Neuronal stem cell (in vitro differentiated cells): ENCODE measurements at places on chromosomes 3 and 15.

GRCh38 chr15:74274470-74275038 is 38.4 kb downstream of the CCDC33 start:
- no peak for DNase-seq

GRCh38 chr15:38168467-38169070 is 84.1 kb upstream of the SPRED1 start:
- DNase-seq, result no peak

- no peak for DNase-seq
These were observed 2.7 kb downstream of the SMAD6 start for GRCh38 chr15:66704803-66705153.

DNA sequence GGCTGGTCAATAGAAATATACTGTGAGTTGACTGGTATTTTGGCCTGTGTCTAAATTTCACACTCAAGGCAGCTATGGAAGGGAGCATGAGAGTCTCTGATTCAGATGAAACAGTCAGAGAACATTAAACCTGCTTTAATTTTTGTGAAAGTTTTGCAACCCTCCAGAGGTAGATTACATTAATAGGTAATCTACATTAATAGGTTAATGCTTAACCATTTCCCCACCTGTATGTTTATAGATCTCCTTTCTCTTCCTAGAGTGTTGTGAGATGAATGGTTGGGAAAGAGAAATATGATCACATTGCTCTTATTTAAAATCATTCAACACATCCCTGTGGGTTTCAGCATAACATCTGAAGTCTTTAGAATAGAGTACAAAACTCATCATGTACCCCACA is 586.9 kb upstream of the DPPA4 start:
- no peak for DNase-seq

DNA sequence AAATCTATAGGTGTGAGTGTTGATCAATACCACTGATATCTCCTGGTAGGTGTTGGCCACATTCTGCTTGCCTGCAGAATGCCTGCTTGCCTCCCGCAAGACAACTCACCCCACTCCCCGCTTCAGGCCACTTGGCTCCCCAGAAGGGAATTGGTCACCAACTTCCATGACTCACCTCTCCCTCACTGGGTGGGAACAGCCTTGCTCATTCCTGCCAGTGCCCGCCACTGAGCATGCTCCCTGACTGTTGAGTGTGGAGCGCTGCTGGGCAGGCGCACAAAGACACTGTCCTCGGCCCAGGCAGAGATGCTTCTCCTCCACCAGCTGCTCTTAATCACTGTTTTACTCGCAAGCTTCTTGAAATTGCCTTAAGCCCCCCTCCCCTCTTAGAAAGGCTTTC is 57.3 kb upstream of the PPP2R3A start:
- DNase-seq, result no peak
